Memory B cell (primary cell): ENCODE measurements at places on chromosomes 1 and 21.

GRCh38 chr1:165143437-165144065 is 213.0 kb downstream of the LMX1A start:
- DNase-seq = peak; percentile 24

DNA sequence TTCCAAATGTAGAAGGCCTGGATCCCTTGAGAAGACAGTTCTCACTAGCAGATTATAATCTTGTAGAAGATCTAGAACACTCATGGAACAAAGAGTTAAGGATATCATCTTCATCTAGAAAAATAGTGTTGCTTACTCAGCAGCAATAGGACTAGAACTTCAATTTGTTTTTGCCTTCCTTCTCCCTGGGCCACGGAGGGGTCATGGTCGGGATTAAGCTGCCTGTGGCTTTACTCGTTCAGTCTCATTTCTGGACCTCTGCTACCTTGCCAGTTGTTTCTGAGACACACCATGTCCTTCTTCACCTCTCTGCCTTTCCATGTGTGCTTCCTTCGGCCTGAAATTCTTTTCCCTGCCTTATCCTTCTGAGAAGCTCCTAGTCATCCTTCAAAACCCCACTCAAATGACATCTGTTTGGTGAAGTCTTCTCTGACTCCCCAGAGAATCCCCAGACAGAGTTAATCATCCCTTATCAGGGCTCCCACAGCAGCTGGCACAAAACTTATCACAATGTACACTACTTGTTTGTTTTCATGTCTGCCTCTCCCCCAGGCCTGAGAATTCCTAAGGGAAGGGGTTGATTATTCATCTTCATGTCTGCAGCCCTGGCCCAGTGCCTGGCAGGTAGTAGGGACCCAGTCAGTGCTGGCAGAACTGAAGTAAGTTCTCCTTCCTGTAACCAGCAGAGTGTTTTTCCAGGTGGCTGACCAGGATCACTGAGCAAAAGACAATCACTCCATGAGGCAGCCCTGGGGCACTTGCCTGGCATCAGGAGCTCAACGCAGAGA is 15.5 kb upstream of the SNX27 start:
- no peak for DNase-seq

GRCh38 chr1:74937176-74937575 is 197.0 kb upstream of the LHX8 start:
- no peak for DNase-seq

GRCh38 chr1:34867415-34867814 is 7.9 kb upstream of the SMIM12 start:
- DNase-seq = no peak

GRCh38 chr1:160244209-160244608 is 18.1 kb downstream of the DCAF8 start:
- no peak for DNase-seq

GRCh38 chr1:41641475-41641814 is 157.0 kb upstream of the EDN2 start:
- DNase-seq = no peak

GRCh38 chr1:233038581-233038980 is 88.2 kb downstream of the NTPCR start:
- no peak for DNase-seq

DNA sequence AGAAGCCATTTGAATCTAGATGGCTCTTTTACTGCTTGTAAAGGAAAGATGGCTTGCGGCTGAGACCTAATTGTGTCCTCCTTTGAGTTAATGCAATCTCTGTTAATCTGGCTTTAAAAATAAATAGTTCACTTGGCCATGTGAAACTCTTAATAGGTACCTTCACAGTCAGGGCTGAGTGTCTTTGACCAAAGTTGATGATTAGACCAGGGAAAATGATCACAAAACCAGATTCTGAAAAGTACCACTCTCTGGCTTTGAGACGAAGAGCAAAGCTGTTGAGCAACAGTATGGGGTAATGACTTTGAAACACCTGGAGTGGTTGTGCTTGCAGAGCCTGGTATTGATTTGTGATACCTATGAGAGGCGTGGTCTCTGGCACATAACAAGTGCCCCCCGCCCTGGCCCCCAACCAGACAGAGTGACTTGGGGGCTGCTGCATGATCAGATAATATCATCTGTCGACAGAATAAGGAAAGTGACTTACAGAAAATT is 4.7 kb downstream of the HUNK start:
- DNase-seq = no peak

DNA sequence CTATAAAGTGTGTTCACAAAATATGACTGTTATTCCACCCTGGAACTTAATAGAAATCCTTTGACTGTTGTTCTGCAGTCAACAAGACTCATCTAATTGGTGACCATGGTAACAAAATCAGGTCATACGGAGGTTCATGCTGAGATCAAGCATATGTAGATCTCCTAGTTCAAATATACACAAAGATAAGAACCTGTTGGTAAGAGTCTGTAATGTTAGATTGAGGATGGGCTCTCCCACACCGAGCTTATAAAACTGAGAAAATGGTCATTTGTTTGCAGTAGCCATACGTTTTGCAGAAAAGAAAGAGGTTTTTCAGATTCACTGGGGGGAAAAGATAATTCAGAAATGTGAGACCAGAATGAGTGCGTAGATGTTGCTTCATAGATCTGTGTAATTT is 468.1 kb downstream of the RPS6KC1 start:
- DNase-seq = no peak

- DNase-seq = no peak
These were observed 3.4 kb downstream of the MRPL20 start for GRCh38 chr1:1403653-1404052.

DNA sequence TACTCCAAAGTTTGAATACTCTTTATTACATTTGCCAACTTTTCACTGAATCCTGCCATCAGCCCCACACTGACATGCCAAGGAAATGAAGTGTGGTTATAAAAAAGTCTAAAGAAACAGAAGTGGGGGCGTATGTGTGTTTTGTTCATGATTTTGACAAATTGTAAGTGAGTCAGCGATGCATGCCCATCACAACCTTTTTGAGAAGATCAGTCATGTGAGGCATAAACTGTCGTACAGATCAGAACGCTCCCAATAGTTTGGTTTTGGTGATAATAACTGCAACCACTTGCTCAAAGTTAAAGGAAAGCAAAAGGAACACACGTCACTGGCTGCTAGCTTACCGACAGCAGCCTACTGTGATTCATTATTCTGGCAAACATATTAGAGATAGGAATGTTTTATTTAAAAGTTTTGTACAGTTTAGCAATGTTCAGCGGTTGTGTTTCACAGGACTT is 95.6 kb downstream of the RGS2 start:
- DNase-seq = no peak

DNA sequence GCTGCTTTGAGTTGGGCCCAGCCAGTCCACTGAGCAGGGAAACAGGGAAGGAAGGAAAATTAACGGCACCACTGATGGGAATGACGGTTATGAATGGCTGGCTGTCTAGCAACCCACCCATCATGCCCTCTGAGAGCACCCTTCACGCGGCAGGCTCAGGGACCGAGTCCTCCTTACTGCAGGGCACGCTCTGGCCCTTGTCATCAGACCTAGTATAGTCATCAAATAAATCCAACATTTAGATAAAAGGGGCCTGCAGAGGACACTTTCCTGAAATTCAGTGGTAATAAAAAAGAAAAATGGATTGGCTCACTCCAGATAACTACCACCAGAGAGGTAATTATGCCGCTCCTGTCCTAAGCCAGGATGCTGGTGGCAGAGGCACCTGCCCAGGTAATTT is 509.4 kb downstream of the MATN1 start:
- DNase-seq = no peak

GRCh38 chr1:75085931-75086330 is 48.3 kb upstream of the LHX8 start:
- DNase-seq = no peak

DNA sequence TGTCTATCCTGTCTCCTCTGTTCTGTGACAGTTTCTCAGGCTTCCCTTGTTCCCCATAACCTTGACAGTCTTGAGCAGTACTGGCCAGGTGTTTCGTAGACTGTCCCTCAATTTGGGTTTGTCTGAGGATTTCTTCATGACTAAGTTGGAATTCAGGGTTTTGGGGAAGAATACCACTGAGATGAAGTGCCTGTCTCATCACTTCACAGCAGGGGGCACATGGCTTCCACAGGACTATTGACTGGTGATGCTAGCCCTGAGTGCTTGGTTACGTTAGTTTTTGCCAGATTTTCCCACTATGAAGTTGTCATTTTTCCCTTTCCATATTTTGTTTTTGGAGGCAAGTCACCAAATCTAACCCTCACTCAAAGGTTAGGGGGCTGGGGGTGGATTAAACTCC is 45.7 kb downstream of the CDCP2 start:
- no peak for DNase-seq

- DNase-seq = no peak
These were observed 20.0 kb upstream of the BCAR3 start for GRCh38 chr1:93701629-93702028.
